ENCODE measurements at places on chromosomes 13 and 19.

DNA sequence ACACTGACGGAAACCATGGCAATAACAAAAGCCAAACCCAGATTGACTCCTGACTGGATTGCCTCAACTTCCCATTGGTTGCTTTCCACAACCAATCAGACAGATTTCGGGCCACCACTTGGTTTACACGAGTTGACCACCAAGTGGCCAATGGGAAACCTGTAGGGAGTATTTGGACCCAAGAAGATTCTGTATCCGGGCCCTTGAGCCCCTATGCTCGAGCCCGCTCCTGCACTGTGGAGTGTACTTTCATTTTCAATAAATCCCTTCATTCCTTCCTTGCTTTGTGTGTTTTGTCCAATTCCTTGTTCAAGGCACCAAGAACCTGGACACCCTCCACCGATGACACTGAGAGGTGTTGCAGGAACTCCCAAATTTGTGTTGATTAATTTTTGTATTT, 24.1 kb upstream of the URI1 start:
- no peak for DNase-seq

- DNase-seq = no peak
Observed at GRCh38 chr13:38348861-38349389, 726 bp upstream of the UFM1 start.

GRCh38 chr13:97369261-97369893, 64.6 kb upstream of the RAP2A start:
- no peak for DNase-seq

DNA sequence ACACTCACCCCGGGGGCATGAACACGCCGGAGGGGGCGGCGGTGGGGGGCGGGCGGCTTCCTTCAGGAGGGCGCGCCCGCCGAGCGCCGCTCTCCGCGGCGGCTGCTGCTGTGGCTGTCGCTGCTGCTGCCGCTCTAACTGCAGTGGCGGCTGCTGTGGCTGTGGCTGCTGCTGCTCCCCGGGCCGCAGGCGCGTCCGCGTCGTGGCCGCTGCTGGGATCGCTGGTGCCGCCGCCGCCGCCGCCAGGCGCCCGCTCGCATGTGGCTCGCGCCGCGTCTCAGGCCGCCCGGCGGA, at the start of gene BBC3:
TSS of gene BBC3 (minus strand) at position 279 of the 294 bp plus-strand sequence. CDS start 2,768 bp downstream, outside the sequence.
- DNase-seq = no peak

- no peak for DNase-seq
Observed at GRCh38 chr19:39299404-39299803, 3.2 kb downstream of the IFNL1 start.

GRCh38 chr19:8238251-8238650, 29.1 kb downstream of the CERS4 start:
- DNase-seq = peak; percentile 13

DNA sequence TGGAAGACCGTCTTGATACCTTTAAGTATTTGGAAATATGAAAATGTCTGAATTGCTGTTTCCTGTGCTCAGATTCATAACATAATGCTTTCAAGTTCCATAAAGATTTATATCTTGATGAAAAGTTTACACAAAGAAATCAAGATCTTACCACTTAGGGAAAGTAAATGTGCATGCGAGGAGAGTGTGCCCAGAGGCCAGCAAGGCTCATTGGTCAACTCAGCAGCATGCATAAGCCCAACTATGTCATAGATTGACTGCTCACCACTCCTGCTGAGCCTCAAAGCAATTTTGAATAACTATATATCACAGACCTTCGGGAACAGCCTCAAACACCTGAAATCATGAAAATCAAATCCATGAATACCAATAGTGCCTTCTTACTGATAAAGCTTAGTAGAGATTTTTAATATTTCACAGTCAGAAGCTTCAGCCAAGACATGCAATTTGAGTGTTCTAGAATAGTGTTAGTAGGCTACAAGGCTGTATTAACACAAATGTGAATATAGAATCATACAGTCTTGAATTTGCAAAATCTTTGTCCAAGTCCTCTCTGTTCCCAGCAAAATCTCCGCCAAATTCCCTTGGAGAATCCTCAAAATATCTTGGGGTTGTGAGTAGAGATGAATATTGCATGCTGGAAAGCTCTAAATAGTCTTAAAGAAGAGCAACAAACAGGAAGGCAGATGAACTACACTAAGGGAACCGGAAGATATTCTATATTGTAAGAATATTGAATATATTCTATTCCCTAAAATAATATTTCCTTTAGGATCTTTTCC, 124.1 kb downstream of the DCLK1 start:
- no peak for DNase-seq

- no peak for DNase-seq
Observed at GRCh38 chr19:41323430-41324125, 13.6 kb downstream of the CCDC97 start.

DNA sequence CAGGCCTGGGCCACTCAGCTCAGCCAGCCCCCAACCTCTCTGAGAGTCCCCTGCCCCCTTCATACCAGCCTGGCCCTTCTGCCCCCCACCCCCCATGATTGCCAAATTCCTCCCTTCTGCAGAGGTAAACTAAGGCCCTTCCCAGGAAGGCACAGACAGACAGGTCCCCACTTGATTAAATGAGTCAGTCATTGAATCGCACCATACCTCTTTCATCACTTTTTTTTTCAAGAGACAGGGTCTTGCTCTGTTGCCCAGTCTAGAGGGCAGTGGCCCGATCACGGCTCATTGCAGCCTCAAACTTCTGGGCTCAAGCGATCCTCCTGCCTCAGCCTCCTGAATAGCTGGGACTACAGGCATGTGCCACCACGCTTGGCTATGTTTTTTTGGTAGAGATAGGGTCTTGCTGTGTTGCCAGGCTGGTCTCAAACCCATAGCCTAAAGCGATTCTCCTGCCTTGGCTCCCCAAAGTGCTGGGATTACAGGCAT, 6.0 kb downstream of the PODNL1 start:
- no peak for DNase-seq

DNA sequence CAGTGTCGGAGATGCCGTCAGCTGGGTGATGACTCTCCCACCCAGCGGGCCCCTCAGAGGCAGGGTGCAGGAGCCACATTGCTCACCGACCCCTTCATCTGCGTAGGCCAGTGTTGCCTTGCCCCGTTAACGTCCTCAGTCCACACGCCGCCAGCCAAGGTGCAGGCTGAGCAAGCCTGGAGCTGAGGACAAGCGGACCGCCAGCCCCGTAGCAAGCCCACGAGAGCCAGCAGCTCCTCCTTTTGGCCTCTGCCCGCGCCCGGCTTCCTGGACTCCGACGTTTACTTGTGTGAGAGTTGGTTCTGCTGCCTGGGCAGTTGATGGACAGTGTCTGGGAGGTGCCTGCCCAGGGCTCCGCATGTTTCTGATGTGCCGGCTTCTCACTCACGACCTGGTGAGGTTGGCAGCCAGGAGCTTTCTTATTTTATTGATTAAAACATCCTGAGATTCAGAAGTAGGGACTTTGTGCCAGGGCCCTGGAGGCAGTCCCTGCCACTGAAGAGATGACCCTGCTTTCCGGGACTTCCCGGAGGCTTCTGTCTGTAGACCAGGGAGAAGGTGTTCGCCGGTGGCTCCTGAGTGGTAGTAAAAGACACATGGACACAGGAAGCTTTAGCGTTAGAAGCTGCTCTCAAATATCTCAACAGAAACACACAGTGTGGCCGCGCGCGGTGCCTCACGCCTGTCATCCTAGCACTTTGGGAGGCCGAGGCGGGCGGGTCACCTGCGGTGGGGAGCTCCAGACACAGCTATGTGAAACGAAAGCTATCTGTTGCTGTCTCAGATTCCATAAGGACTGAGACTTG, 5.8 kb downstream of the DAZAP1 start:
- DNase-seq = no peak

GRCh38 chr19:51637362-51637978, 7.3 kb upstream of the SIGLEC5 start:
- no peak for DNase-seq

DNA sequence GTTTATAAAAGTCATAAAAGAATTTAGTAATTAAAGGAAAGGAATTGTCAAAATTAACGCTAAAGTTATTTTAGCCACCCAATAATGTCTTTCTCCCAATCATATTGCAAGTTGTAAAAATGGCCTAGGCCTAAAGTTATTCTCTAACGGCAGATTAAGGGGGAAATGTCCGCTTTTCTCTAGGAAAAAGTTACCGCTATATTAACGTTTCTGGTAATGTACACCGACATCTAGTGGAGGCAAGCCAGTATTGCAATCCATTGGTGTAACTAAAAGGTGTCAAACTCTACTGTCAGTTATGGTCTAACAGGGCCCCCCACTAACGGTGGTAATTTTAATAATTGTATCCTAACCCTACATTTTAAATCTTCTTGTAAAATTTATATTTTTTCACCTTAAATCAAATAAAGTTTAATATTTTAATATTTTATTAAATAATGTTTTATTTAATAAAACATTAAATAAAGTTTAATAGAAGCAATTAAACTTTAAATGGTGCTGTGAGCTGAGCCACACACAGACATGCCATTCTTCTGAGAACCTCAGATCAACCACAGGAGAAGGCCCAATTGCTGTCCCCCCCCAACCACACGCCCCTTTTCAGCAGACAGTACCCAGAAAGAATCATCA, 35.9 kb upstream of the ZSCAN5A start:
- DNase-seq = peak; percentile 81

- DNase-seq = no peak
Observed at GRCh38 chr19:7618348-7618747, 11.0 kb downstream of the XAB2 start.

- DNase-seq = no peak
Observed at GRCh38 chr13:45778882-45779281, 72.7 kb downstream of the SIAH3 start.

DNA sequence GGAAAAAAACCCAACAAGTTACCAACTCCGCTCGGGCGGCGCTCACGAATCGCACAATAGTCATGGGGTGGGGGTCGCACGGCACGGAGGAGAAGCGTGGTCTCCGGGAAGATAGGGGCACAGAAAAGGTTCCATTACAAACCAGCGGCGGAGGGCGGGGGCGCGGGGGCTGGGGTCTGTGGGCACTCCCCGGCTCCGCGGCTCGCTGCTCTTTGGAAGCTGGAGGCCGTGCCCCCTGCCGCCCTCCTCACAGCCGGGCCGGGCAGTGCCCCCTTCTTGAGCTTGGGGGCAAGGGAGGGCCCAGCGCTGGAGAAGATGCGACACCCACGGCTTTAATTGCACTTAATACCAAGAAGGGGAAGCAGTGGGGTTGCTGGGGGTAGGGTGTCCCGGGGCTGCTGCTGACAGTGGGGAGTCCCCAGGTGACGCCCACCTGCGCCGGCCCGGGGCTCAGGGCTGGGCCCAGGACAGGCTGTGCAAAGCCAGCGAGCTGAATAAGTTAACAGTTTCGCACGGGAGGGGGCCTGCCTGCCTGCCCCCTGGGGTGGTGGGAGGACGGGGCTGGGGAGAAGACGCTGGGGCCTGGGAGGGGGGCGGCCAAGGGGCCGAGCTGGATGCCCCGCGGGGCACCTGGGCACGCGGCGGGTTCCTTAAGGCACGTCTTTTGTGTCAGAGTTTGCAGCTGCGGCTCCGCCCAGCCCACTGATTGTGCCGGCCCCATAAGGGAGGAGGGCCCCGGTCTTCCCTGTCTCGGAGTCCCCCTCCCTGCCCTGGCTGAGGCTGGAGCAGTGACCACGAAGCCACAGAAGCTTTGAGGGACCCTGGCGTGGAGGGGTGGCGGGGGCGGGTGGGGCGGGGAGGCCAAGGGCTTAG, 9.8 kb downstream of the DCAF15 start:
- DNase-seq = peak; percentile 60

Data from brain (organoid and tissue), 16 donors.